ENCODE measurements at places on chromosomes 11 and 22.
A peak's percentile ranks its signal among the peaks of the same experiment; 100 is the strongest.

GRCh38 chr11:116644941-116645305, 127.9 kb downstream of the BUD13 start:
- no peak for DNase-seq

DNA sequence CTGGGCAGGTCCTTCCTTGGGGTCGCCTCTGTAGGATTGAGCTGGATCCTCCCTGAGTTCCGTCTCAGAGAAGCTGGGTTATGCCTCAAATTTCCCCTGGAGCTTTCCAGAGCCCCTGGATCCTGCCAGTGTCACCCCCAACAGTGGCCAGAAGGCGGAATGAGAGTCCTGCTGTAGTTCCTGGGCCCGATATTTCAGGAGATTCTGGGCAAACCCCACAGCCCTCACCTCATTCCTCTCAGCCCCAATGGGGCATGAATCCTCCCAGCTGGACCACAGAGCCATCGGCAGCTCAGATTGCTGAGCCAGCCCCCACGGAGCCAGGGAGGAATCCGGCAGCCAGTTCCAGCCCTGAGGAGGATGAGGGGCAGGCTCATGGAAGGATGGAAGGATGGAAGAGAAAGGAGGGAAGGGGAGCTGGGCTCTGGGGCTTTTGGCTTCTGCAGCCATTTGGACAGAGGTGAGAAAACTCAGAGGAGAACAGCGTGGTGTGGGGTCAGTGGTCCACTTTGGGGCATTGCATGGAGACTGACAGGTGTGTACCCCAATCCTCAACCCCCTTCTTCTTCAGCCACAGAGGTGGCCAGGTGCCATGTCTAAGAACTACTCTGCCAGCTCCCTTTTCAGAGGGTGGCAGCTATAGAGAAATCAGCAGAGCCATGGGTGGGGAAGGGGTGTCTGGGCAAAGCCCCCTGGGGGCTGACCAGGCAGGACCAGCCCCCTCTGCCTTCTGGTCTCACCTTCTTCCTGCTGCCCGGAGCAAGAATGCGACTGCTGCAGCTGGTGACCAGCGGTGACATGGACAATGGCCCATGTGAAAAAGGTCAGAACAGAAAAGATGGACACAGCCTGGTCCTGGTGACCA, 867.6 kb downstream of the TBC1D22A start:
- DNase-seq, result no peak

DNA sequence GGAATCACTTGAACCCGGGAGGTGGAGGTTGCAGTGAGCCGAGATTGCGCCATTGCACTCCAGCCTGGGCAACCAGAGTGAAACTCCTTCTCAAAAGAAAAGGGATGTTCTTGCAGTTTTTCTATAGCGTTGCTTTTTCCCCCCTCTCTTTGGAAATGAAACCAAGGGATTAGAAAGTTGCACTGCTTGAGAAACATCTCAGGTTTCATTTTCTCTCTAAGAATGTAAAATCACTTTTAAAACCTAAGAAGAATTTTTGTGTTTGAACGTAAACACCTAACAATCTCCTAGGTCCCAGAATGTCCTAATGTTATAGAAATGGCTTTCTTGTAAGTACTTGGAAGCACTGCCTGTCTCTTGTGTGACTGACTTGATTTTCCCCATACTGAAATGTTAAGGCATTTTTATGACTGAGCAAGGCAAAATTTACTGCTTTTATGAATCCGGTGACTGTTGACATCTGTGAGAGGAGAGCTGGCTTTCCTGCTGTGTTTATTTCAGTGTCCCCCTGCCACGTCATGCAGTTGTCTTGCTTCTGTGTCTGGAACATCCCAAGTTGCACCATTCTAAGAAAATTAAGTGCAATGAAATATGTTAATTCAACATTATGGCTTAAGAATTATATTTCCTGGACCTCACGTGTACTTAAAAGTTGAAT, 37.7 kb downstream of the NF2 start:
- peak; percentile 84 for DNase-seq

GRCh38 chr11:125214601-125215565, 50.3 kb downstream of the PKNOX2 start:
- DNase-seq, result no peak

DNA sequence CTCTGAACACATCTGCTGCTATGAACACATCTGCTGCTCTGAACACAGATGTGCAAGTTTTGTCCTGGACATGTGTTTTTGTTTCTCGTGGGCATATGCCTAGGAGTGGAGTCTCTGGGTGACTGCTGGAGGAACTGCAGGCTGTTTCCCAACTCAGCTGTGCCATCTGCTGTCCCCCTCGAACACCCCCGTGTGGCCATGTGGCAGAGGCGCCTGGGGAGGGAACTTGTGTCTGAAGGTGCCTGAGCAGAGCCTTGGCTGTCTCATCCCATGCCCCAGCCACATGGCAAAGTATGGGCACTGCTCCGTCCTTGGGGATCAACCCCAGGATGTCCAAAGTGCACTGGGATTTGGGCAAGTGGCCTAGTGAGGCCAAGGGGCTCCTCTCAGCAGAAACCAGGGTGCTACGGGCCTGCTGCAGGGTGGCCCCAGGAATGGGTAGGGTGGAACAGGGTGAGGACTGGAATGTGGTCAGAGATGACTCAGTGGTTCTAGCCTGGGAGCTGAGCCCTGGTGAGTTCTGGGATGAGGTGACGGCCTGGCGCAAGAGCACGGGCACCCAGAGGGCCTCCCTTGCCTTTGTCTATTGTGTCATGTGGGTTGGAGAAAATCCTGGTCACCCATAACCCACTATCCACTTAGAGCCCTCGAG, 14.7 kb downstream of the GATD1 start:
- DNase-seq, result peak; percentile 90

DNA sequence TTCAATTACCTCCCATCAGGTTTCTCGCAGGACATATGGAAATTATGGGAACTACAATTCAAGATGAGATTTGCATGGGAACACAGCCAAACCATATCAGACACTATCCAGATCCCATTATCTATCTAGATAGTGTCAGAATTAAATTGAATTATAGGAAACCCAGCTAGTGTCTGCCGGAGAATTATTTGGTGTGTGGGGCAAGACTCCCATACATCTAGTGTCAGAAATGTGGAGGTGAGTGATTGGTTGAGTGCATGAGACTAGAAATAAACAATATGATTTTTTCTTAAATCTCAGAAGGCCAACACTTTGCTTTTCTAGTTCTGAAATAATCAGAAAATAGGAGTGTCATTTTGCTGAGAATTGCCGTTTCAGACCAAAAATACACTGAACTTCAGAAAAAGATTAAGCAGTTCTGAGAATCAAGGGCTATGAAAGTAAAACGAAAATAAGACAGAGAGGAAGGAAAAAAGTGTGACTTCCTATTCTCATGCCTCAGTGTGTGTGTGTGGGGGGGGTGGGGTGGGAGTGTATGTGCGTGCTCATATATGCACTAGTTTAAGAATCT, 21.3 kb downstream of the CASP12 start:
- no peak for DNase-seq

- DNase-seq, result no peak
Measured at GRCh38 chr11:7254731-7255291, 3.1 kb downstream of the SYT9 start.

DNA sequence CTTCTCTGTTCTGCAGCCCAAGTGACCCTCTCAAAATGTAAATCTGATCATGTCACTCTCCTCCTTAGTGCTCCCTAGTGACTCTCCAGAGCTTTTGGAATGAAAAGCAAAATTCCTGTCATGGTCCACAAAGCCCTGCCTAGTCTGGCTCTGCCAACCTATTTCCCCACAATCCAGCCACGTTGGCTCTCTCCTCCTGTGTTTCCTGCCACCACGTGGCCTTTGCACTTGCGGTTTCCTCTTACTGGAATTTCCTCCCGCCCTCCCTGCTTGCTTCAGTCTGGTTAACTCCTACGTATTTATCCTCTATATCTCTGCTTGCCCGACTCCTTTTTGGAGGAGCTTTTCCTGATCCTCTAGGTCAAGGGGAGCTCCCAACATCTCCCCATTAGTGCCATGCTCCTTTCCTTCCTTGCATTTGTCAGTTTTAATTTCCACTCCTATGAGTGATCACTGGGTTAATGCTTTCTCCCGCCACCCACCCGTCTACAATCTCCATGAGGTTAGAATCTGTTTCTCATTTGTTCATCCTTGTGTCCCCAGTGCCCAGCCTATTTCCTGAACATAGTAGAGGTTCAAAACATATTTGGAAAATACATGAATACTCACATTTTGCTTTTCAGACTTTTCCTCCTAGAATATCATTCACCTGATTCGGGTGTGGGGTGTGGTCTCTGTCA, 11.5 kb downstream of the NNMT start:
- DNase-seq, result peak; percentile 95

DNA sequence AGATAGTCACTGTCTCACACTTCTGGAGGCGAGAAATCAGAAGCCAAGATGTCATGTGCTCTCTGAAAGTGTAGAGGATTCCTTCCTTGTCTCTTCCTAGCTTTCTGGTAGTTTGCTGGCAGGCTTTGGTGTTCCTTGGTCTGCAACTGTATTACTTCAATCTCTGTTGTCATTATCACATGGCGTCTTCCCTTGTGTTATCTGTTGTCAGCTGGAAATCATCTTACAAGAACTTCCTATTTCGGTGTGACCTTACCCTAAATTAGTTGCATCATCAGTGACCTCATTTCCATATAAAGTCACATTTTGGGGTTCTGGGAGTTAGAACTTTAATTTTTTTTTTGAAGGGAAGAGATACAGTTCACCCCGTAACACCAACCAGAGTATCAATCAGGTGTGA, 3.3 kb upstream of the LIN7C start:
- DNase-seq, result no peak

DNA sequence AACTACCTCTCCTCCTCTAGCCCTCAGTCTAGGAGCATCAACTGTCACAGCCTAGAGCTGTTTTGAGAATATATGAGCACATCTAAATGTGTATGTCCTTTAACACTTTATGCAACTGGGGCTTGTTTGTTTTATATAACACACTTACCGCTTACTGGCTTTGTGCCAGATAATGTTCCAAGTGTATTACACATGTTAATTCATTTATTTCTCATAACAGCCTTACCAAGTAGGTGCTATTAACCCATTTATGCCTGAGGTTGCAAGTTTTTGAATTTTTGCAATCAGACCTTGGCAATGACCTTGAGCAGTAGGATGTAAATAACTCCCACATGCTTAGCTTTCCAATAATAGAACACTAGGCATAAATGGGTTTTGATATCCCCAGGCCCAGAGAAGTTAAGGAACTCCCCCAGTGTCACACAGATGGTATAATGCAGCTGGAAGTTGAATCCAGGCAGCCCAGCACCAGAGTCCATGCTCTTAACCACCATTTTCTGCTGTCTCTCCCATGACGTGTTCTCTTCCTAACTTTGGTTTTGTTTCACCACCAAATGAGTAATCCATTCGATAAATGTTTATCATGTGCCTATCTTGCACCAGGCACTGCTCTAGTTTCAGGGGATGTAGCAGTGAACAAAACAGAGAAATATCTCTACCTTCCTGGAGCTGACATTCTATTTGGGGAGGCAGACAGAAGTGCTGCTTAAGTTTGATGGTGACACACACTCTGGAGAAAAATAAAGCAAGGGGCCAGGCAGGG, 23.1 kb downstream of the PRDM11 start:
- DNase-seq, result no peak

- DNase-seq, result no peak
Measured at GRCh38 chr22:36901411-36902142, 11.9 kb upstream of the CSF2RB start.

DNA sequence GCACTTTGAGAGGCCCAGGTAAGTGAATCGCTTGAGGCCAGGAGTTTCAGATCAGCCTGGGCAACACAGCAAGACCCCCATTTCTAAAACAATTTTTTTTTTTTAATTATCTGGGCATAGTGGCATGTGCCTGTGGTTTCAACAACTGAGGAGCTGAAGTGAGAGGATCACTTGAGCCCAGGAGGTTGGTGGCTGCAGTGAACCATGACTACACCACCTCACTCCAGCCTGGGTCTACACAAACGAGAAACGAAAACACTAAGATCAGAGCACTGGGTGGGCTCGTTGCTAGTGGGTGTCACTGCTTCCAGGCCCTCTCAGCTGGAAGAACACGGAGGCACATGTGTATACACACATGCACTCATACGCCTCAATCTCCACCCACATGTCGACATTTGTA, 4.1 kb upstream of the MOB2 start:
- DNase-seq, result no peak

GRCh38 chr11:60972182-60973030, 926 bp downstream of the CD6 start:
- no peak for DNase-seq

DNA sequence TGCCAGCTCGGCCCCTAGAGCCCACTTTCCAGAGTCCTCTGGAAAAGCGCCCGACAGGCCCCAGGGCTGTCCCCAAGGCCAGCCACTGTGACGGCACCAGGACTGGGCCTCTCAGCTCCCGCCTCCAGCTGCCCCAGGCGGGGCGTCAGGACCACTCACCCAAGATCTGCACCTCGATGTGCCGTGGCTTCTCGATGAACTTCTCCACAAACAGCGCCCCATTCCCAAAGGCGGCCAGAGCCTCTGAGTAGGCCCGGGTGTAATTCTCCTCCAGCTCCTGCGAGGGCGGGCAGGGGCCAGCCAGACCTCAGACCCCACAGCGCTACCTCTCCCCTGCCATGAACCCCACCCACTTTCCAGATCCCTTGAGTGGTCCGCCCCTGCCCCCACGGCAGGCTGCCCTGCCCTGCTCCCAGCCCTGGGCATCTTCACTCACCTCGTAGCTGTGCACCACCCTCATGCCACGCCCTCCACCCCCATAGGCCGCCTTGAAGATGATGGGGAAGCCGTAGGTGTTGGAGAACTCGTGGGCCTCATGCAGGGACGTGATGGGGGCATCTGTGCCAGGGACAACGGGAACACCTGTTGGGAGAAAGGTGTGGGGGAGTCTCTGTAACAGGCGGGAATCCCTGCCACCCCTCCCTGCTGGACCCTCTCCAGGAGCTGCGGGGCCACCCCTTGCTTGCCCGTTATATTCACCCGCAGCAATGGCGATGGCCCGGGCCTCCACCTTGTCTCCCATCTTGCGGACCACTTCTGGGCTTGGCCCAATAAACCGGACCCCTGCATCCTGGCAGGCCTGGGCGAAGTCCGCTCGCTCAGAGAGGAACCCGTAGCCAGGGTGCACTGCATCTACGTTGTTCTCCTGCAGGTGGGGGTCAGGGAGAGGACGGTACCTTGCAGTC, 14.0 kb downstream of the LRFN4 start:
- DNase-seq, result no peak

GRCh38 chr11:64987998-64988854, 8.5 kb downstream of the BATF2 start:
- no peak for DNase-seq

- DNase-seq, result peak; percentile 2
Measured at GRCh38 chr11:70608568-70609470, 210.5 kb downstream of the CTTN start.

GRCh38 chr11:60821827-60822599, 19.9 kb upstream of the CCDC86 start:
- no peak for DNase-seq

All from EH (cell line).